ENCODE measurements at places on chromosomes 7 and 10.

DNA sequence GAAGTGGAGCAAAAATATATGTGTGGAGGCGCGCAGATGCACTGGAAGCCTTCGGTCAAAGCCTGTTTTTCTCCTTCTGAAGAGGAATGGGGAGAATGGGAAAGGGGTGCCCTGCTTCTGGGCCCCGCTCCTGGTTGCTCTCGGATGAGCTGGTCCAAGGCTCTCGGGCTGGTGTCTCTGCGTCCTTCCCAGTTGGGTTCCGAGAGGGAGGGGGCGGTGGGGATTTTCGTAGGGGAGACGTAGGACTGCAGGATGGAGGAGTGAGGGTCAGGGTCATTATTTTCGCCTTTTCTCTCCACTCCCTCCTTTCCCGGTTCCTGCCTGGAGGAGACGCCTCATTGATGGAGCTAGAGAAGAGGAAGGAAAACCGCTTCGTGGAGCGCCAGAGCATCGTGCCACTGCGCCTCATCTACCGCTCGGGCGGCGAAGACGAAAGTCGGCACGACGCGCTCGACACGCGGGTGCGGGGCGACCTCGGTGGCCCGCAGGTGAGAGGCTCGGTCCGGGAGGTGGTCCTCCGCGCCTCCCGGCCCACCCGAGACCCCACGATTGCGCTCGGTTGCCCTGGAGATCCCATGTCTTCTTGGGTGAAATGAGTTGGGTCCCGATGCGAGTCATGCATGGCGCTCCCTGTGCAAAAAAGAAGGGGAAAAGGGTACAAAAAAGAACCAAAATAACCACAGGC is 790 bp downstream of the ADAM22 start:
- no peak for DNase-seq

- no peak for DNase-seq
Observed at GRCh38 chr10:14040787-14041631, 289.7 kb downstream of the FRMD4A start.

DNA sequence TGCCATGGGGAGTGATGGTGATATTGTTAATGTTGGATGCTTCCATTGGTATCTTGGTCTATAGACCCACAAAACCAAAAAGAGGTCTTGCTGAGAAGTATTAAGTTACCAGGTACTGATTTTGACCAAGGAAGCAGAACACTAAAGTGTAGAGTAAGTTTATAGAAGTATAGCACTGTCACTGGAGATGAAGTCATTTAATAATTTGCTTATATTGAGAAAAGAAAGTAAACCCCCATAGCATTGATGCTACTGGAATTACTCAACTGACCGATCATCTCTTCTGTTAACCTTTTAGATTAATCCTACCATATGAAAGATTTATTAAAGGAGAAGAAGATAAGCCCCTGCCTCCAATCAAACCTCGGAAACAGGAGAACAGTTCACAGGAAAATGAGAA is 183.2 kb downstream of the RTKN2 start:
- DNase-seq = no peak

DNA sequence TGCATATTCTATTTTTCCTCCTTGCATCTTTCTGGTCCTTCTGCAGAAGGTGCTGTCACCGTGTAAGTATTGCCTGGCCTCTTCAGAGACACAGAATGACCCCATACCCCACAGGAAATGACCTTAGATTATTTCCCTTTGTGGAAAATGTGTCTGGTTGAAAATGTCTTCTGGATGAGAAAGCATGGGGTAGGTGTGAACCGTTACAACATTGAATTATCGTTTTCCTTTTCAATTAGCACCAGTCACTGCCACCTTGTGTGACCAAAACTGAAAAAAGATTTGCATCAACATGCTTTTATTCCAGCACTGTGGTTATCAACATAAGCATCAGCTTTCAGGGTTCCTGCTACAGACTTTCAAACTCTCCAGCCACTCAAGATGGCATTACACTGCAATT is 58.0 kb upstream of the CELF2 start:
- no peak for DNase-seq

DNA sequence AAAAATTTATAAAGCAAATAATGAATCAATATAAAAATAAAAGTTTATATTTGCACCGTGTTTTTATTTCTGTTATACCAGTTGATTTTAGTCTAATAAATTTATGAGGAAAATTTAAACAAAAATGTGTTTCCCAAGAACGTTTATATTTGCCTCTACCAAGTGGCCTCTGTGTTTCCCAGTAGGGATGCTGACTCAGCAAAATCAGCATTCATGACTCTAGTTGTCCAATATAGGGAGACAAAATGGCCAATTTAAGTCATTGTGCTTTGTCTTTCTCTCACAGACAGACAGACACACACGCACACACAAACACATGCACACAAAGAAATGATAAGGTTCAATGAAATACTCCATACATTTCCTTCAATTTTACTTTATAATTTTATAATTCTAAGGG is 942.5 kb upstream of the ZWINT start:
- no peak for DNase-seq

DNA sequence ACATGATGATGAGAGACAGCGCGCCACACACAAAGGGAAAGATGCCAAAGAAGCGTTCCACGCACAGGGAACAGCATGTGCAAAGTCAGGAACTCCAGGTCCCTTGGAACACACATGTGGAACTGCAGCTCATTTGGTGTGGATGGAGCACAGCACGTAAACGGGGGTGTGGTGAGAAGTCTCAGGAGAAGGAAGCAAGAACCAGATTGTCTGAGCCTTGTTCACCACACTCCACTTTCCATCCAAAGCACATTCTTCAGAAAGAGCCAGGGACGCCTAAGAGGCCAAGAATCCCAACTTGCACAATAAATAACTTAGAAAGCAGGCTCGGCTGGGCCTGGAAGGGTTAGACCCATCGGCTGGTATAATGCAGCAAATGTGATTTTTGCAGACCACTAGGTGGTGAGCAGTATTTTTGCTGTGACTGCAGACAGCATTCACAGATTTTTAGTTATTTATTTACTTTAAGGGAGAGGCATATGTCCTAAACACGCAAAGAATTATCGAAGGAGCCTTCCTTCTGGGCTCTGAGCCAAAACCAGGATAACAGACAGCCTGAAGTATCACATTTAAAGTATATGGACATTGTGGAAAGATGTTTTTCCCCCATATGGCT is 27.9 kb upstream of the ASCC1 start:
- no peak for DNase-seq

- DNase-seq = no peak
Observed at GRCh38 chr7:39310699-39311098, 255.5 kb upstream of the YAE1 start.

- no peak for DNase-seq
Observed at GRCh38 chr10:123140164-123140982, 4.6 kb downstream of the HMX3 start.

GRCh38 chr10:69533658-69534057 is 39.6 kb downstream of the NEUROG3 start:
- DNase-seq = no peak

- no peak for DNase-seq
Observed at GRCh38 chr7:95794917-95795515, 22.7 kb downstream of the DYNC1I1 start.

GRCh38 chr10:12445701-12446334 is 96.5 kb downstream of the CAMK1D start:
- no peak for DNase-seq

- DNase-seq = no peak
Observed at GRCh38 chr7:103076764-103077163, 1.8 kb downstream of the ARMC10 start.

- DNase-seq = no peak
Observed at GRCh38 chr10:60767424-60767823, 10.9 kb upstream of the CDK1 start.

- DNase-seq = no peak
Observed at GRCh38 chr7:1520539-1521234, 9.8 kb upstream of the MAFK start.

DNA sequence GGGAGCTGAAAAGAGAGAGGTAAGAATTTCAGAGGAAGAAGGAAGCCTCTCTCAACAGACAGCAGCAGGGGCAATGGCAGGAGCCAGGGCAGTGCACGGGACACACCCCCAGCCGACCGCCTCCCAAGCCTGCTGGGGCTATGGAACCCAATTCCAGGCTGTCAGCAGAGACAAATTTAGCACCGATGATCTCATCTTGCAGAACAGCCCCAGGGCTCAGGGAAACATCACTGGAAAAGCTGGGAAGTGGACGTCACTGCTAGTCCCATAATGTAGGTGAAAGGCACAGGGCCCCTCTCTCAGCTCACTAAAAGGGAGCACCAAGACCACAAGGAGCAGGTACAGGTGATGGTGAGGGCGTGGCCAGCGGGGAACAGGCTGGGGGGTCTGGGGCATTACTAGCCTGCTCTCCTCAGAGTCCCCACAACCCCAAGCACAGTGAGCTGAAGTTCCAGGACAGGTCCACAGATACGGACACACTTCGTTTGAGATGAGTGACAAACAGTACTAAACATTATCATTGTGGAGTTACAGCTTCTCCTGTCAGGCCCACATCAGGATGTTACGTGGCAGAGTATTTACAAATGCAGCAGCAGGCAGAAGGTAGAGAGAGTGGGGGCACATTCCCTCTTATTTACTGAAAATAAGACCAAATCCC is 103.7 kb downstream of the PLXNA4 start:
- DNase-seq = no peak

DNA sequence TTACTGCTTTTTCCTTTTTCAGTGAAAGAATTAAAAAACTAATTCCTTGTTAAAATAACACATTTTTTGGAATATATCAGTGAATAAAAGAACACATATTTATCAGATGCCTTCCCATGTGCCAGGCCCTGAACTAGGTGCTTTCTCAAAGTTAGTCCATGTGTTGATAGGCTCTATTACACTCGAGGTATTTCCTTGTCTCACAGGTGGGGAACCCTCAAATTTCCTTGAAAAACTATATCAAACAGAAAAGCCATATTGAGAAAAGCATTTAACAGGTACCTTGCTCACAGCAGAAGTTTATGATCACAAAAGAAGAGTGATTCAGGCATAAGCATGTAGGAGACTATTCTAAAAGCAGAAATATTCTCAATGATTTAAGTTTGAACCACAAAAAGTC is 75.6 kb upstream of the OGDHL start:
- DNase-seq = no peak

Data from activated CD4-positive, alpha-beta T cell treated with anti-CD3 and anti-CD28 coated beads, Interleukin-2, amount 10 ng/mL, durations not matched to agents 7 days and 5 days (primary cell).